Astrocyte of the spinal cord (primary cell): ENCODE measurements at places on chromosomes 2 and 18.

DNA sequence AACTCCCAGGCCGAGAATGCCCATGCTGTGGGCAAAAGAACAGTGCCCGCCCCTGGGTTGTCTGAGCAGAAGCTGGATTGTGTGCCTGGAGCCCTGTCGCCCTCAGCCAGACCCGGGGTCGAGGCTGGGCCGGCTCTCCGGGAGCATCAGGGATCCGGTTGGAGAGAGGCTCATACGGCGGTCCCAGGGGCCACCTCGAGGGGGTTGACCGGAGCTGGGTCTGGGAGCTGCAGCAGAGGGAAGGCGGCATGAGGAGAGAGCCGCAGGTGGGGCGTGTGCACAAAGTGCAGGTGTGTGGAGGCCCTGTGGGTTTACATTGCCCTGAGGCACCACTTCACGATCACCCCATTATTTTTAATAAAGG, 39.5 kb downstream of the MBP start:
- DNase-seq, result no peak

GRCh38 chr2:106551417-106552130, 64.4 kb downstream of the CD8B2 start:
- DNase-seq, result no peak

DNA sequence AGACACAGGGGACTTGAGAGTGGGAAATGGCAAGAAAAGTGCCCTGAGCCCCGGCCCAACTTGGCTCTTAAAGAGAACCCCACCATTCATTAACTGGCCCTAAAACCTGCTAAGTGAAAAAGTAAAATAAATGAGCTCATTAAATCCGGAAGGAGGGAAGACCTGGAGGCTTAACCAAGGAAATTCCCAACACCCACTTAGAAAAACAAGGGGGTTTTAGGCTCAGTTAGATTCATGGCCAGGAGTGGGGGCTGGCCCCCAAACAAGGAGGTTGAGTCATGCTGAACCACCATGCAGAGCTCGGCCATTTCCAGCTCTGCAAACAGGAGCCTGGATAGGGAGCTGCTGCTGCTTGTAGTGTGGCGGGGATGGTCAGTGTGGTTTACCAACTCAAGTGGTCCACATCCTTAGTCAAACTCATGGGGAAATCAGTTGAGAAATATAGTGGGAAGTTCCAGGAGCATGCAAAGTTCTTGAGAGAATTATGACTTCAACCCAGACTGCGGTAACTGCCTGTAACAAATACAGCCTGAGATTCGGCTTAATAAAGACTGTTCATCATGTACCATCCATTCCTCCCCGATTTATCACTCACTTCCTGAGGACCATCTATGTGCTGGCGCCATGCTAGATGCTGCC, 39.7 kb upstream of the MRPL19 start:
- peak; percentile 93 for DNase-seq

GRCh38 chr2:38153476-38154135, 77.7 kb upstream of the CYP1B1 start:
- no peak for DNase-seq

GRCh38 chr2:147501968-147502367, 342.9 kb upstream of the ACVR2A start:
- DNase-seq, result no peak

GRCh38 chr2:112906276-112906675, 4.7 kb upstream of the IL37 start:
- DNase-seq, result no peak

DNA sequence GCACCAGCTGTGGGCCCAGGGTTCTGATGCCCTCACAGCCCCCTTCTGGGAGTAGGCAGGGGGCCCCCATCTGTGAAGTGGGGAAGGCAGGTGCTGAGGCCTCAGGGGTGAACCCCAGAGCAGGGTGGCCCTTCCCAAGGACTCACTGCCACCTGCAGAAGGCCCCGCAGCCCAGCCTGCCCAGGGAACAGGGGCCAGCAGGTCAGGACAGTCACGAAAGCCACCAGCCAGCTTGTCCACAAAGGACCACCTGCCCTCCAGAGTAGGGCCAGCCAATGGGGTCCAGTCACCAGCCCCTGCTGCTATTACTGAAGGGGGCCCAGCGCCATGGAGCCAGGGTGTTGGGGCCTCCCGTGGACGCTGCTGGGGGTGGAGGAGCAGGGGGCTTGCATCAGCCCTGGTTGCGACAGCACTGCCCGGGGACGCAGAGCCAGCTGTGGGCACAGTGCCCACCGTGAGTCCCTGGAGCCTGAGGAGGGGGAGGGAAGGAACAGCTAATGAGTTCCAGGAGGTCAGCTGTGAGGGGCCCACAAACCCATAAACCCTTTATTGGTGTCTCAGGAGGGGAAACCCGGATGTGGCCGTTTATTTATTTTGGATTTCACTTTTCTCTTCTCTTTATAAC, 11.5 kb upstream of the SNED1 start:
- peak; percentile 77 for DNase-seq

DNA sequence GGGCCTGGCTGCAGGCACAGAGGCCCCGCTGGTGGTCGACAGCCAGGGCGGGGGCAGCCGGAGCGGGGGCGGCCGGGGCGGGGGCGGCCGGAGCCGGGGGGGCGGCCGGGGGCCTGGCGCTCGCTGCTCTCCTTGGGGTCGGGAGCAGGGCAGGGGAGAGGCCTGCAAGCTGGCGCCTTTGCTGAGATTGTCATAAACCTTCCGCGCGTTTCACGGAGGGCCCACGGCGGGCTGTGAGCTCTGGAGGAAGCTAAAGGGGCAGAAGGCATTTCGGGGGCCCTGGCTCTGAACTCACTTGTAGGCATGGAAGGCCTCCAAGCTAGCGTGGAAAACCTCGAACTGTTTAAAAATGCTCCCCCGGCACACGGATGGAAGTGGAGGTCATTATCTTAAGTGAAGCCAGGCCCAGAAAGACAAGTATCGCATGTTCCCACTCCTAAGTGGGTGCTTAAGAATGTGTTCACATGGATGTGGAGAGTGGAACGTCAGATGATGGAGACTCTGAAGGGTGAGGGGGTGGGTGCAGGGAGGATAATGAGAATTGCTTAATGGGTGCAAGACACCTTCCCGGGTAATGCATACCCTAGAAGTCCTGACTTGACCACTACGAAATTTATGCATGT, 629 bp downstream of the PRELID3A start:
- DNase-seq, result peak; percentile 42

GRCh38 chr2:150544731-150545130, 57.3 kb upstream of the RND3 start:
- no peak for DNase-seq

DNA sequence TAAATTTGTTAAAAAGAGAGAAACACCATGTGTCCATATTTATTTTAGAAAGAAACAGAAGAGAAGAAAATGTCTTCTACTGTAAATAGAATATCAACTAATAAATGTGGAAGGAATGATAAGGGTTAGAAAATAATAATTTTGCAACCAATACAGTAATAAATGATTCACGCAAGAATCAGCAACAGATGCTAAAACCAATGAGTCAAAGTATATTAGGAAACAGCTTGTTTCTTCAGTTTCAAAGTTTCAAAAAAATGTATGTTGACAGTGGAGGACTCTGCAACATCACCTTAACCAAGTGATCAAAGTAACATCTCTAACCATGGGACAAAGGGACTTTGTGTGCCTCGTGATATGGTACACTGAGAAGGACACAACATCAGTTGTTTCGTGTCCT, 147.0 kb downstream of the TWIST2 start:
- no peak for DNase-seq

DNA sequence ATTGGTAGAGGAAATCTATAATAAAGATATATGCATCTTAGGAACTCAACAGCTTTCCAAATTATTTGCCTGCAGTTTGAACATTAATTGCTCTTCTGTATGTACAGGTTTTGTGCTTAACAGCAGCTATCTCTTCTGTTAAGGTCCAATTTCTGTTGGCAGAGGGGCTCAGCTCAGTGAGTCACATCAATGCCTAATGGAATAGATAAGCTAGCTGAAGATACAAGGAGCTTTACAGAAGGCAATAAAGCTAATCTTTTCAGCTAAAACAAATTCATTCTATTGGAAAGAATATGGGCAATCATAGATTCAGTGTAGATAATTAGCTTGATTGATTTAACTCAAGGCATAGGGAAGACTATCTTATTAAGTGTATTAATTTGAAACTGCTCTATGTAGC, 58.4 kb upstream of the UNC80 start:
- DNase-seq, result no peak

GRCh38 chr2:102037681-102038080, 45.9 kb downstream of the IL1R2 start:
- DNase-seq, result peak; percentile 57

DNA sequence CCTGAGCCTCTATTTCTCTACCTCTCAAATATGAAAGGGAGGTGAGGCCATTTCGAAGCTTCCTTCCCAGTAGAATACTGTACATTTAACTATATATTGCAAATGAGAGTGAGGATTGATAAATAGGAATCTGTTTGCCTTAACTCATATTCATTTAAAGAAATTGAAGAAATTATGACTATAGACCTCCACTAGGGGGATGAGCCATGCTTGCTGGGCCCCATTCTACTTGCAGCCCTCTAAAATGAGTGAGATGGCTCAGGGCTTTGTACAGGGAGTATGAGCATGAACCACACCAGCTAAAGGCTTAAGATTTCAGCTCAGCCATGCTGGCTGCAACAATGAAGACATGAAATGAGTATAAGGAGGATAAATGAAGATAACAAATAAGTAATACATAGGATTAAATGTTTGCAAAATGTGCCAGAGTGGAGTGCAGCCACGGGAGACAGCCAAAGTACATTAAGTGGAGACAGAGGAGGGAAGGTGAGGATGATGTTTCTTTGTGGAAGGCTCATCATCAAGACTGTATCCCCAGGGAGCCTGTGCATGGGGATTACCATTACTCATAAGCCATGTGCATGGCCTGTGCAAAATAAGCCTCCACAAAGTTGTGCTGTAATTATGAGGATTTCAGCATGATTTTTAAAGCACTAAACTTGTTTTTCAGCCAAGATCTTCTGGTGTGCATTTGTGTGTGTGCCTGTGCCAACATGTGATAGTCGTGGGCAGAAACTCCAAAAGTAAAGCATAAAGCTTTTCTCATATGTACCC, 300.8 kb downstream of the CNTNAP5 start:
- no peak for DNase-seq

DNA sequence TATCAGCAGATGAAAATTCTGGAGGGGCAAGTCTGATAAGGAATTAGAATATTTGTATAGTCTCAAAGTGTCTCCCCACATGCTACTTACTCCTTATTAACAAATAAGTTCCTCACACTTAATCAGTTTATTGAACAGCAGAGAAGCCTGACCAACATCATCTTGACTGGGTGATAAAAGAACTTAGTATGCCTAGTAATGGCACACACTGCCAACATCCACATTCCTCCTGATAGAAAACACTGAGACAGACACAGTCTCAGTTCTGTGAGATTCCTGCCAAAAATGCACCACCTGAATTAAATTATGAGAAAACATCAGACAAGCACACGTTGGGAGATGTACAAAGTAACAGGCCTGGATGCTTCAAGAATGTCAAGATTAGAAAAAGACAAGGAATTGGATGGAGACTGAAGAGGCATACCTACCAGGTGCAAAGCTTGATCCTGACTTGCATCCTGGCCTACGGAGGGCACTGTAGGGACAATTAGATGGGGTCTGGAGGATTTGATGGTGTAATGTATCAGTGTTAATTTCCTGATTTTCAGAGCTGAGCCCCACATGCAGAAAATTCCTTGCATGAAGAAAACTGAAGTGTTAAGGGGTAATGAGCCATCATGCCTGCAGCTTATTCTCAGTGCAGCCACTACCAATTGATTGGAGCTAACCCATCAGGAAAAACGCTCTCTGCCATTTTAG, 200.4 kb upstream of the SH3BP4 start:
- no peak for DNase-seq

- DNase-seq, result no peak
These were observed 3.0 kb upstream of the STK17B start for GRCh38 chr2:196174404-196174803.

- no peak for DNase-seq
These were observed 317.3 kb downstream of the RBM43 start for GRCh38 chr2:150944315-150944714.

DNA sequence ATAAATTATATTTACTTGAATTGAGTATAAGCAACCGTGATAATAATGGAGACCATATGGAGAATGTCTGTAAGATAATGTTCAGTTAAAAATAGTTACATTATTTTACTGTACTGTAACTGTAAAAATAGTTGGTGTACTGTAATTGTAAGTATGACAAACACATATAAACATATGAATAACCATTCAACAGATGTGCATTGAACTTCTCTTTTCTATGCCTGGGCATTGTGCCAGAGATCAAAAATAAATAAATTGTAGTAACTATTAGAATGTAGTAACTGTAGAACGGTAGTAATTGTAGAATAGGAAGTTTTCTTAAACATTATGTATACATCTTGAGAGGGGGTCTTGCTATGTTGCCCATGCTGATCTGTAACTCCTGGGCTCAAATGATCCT, 287.4 kb upstream of the EPAS1 start:
- no peak for DNase-seq
